OCI-LY7 (cell line): ENCODE measurements at places on chromosomes 12 and 14. TPM values are rescaled to one million over a fixed set of nuclear protein-coding genes. Genes with fewer than 3 reads are reported as not detected.

The UNC79 gene
- total RNA-seq, result 0.09 and 0.17 TPM in 2 replicates

DNA sequence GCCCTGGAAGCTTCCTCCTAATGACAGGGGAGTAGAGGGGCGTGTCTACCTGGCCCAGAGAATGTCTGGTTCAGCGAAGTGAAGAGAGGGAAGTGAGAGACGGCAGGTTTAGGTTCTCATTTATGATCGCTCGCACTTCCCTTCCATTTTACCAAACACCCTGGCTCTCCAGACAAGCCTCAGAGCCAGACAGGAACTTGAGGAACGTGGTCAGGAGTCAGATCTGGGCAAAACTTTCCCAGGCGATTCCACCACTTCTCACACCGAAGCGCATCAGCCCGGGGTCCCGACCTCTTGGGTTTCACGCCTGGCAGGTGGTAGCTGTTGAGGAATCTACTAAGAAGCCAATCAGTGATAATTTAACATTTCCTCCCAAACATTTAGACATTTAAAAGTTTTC, 21.3 kb downstream of the ACTN1 start:
- no peak for DNase-seq

The KRT86 gene
- not detected in 2 replicates for total RNA-seq

DNA sequence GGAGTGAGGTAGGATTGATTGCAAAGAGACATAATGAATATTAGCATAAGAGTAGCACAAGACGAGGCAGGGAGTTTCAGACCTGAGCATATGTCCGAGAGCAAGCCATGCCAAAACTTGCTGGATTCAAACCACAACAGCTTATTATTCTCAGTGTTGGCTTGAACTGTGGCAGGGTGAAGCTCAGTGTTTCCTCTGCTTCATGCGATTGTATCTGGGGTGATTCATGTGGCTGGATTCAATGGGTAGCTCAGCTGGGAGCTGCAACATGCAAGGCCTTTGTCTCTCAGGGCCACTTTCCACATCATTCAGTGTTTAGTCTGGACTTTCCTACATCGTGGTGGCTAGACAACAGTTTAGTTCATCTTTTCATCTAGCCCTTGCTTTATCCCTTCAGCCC, 22.1 kb upstream of the E2F7 start:
- no peak for DNase-seq

The ADAM21 gene
- not detected in 2 replicates for total RNA-seq

DNA sequence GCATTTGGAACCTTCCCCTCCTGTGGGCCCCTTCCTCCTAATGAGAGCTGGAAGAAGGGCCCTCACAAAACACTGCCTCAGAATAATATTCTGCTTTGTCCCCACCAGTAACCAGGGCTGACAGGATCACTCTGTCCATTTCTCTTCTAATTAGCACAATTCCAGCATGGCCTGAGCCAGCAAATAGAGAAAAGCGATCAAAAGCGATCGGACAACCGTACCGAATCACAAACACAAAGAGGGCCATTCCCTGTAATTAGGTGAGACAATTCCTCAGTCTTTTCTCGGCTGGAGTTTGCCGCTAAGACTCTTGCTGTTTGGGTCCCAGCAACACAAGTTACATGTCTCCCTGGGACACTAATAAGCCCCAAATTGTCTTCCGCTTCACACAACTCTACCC, 35.6 kb upstream of the VSX2 start:
- DNase-seq, result no peak

DNA sequence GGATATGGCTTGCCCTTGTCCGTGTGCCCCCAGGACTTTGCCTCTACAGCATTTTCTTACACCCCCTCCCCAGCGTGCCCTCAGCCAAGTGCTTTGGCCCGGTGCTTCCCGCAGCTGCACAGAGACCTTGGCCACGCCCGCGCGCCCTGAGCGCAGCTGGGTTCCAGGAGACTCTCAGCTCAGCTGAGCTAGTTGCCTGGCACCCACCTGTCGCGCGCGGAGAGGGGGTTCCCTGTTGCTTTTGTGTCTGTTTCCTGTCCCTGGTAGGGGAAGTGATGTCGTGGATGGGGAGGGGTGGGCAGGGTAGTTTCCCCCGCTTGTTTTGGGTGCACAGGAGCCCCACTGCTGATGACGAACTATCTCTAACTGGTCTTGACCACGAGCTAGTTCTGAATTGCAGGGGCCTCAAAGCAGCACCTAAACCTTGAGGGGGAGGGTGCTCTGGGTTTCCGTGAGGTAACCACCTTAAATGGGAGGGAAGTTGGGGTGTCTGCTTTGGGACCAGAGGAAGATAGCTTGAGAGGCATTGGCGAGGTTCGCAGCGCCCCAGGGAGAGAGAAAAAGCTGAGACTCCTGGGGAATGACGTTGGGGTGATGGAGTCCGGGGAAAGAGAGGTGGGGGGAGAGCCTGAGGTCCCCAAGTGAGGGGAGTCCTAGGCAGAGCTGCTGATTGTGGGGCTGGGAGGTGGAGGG, 1.5 kb downstream of the DIO3 start:
- DNase-seq, result peak; percentile 85

DNA sequence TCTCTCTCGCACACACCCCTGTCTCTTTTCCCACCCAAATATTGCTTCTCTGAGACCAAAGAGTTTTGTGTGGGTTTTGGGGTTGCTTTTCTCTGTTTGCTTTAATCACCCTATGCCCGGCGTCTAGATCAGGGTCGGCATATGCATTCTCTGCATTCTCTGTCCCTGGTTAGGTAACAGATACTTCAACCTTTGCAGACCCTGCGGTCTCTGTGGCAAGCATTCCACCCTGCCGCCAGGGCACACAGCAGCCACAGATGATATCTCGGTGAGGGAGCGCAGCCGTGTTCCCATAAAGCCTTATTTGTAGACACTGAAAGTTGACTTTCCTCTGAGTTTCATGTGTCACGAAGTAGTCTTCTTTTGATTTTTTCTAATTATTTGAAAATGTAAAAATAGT, 110.4 kb upstream of the FZD10 start:
- DNase-seq, result no peak

- DNase-seq, result no peak
Observed at GRCh38 chr12:9745199-9745598, 12.3 kb upstream of the CLECL1 start.

- peak; percentile 73 for DNase-seq
Observed at GRCh38 chr14:68622856-68623255, 170.0 kb downstream of the ZFP36L1 start.

- DNase-seq, result peak; percentile 78
Observed at GRCh38 chr12:10153271-10154144, 18.4 kb downstream of the OLR1 start.

DNA sequence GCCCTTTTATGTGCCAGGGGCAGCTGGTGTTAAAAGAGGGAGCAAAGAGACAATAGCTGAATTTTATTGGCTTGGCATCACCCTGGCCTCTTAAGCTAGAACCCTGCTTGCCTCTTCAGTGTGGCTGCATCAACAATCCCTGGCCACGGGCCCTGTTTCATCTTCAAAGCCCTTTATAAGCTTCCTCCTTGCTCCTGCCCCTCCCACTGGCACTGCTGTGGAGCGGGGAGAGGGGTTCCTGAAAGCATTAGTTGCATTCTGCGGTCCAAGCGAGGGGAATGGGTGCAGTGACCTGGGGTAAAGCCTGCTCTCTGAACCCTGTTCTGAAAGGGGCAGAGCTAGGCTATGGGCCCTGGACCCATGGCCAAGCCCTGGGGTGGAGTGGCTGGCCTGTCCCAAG, 220 bp upstream of the KRT83 start:
- DNase-seq, result no peak

The LBHD2 gene
- not detected in 2 replicates for total RNA-seq

GRCh38 chr14:42734041-42734440, 1127.4 kb downstream of the LRFN5 start:
- no peak for DNase-seq

DNA sequence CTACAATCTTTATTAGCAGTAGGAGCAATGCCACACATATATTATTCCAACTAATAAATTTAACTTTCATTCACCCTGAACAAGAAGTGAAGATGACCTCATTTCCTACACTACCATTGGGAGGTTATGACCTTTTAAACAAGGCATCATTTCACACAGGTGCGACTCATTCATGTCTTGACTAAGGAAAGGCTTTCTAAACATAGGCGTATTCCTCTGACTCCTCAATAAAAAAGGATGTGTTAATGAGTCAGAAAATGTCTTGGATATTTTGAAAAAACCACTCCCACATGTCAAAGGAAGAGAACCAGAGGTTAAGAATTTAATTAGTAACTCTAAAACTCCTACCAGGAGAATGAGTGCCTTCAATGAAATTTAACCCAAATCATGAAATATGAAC, 115.2 kb downstream of the PRICKLE1 start:
- DNase-seq, result no peak

The KRT85 gene
- total RNA-seq, result not detected in 2 replicates

DNA sequence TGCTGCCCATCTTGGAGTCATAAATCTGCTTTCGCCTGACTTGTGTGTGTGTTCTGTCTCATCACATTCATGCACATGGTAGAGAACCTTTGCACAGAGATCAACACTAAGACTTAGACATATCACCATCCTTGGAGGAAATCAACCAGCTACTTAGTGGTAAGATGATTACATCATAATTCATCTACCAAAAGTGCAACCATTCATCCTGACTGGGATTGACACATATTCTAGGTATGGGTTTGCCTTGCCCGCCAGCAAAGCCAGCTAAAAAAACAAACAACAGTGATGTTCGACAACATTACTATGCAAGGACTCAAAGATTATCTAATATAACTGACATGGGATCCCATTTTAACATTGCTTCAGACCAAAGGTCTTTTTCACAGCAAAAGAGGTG, 228.7 kb downstream of the NUAK1 start:
- DNase-seq, result no peak

DNA sequence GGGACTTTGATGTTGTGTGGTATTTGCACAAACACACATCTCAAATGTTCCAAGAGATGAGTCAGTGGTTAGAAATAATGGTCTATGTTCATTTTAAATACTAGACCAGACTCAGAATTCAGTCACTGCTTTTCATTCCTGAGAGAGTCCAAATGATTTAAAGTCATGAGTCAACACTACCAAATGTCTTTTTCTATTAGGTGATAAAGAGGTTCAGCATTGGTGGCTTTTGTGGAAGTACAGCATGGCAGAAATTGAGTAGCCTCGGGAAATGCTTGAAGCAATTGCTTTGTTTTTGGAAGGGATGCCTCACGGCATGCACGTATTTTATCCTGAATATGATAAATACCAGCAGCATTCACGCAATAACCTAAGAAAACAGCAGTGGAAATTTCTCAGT, 115.7 kb downstream of the DIO2 start:
- DNase-seq, result no peak

The OTX2 gene
- not detected in 2 replicates for total RNA-seq

The GLIPR1L2 gene
- total RNA-seq, result not detected in 2 replicates

- peak; percentile 58 for DNase-seq
Observed at GRCh38 chr14:74962493-74962892, 7.1 kb upstream of the PGF start.

- DNase-seq, result no peak
Observed at GRCh38 chr12:116454950-116455447, 104.2 kb upstream of the MAP1LC3B2 start.

DNA sequence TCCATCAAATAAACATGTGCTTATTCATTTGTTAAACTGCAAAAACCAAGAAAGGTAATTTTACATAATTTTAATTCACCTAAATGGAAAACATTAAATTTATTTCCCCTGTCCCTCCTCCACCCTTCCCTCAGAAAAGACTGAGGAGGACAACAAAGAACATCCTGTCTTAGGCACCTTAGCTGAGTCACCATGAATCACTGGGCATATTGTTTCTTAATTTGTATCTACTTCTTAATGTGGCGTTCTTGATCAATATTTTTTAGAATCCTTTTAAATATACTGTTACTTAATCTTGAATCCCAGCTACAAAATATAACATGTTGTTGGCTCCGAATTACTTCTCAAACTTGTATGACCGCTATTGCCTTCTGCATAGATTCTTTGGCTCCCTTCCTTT, 23.5 kb downstream of the SIX6 start:
- DNase-seq, result no peak
